Dermis microvascular lymphatic vessel endothelial cell (primary cell): ENCODE measurements at places on chromosomes 7 and 10. TPM values are rescaled to one million over a fixed set of nuclear protein-coding genes. Genes with fewer than 3 reads are reported as not detected.

GRCh38 chr10:3877211-3878000 is 92.4 kb upstream of the KLF6 start:
- no peak for DNase-seq

GRCh38 chr10:86195521-86196157 is 171.0 kb downstream of the GRID1 start:
- no peak for DNase-seq

GRCh38 chr10:109875151-109875568 is 48.2 kb downstream of the XPNPEP1 start:
- no peak for DNase-seq

The CHCHD1 gene
- 18.1 and 25.3 TPM in 2 replicates for total RNA-seq

The ZFYVE27 gene
- 10.0 and 17.6 TPM in 2 replicates for total RNA-seq
